ENCODE measurements at places on chromosomes 2 and 18.

DNA sequence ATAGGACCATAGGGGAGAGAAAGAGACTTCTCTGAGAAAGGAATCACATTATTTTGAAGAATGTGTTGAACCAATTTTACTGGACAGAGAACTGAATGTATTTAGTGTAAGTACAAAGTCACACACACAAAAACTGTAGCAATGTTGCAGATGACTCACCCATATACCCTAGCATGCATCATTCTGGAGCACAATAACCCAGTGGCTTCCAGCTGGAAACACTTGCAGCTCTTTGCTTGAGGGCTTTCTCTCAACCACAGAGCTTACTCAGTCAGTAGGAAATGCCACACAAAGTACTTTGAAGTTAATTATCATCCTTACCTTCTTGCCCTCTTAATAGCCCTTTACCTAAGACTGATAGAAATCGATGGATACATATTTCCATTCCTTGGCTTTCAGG is 760.0 kb upstream of the FSHR start:
- DNase-seq: peak; percentile 72

GRCh38 chr2:75251896-75252295 is 52.6 kb upstream of the TACR1 start:
- DNase-seq: no peak

GRCh38 chr18:68679528-68679927 is 35.4 kb downstream of the TMX3 start:
- no peak for DNase-seq

GRCh38 chr2:113178069-113178746 is 4.4 kb downstream of the PSD4 start:
- DNase-seq: no peak

GRCh38 chr2:135815269-135815668 is 21.7 kb downstream of the LCT start:
- no peak for DNase-seq

Data from SK-N-MC (cell line).